ENCODE measurements at places on chromosomes 3 and 15. TPM values are rescaled to one million over a fixed set of nuclear protein-coding genes. Genes with fewer than 3 reads are reported as not detected.

The PIGZ gene
- total RNA-seq: 5.2 TPM

The TRAT1 gene
- total RNA-seq: 0.52 TPM

- no peaks in the 10 kb centered on the region for H3K36me3 ChIP-seq
- no peak overlapping the region for H3K4me3 ChIP-seq
- peaks cover 1% of the 10 kb centered on the region for H3K27me3 ChIP-seq
Observed at GRCh38 chr3:76954412-76954811, 85.5 kb upstream of the ROBO2 start.

- peaks cover 8% of the 10 kb centered on the region for H3K4me1 ChIP-seq
- no peaks in the 10 kb centered on the region for H3K27me3 ChIP-seq
- H3K4me3 ChIP-seq: no peak overlapping the region
- DNase-seq: no peak
Observed at GRCh38 chr15:98720577-98721565, 72.5 kb downstream of the IGF1R start.

GRCh38 chr3:180789774-180790173 lies 110.5 kb upstream of the CCDC39 start:
- no peaks in the 10 kb centered on the region for H3K36me3 ChIP-seq
- H3K27ac ChIP-seq: no peak overlapping the region
- no peaks in the 10 kb centered on the region for H3K4me1 ChIP-seq
- no peak overlapping the region for H3K4me3 ChIP-seq

DNA sequence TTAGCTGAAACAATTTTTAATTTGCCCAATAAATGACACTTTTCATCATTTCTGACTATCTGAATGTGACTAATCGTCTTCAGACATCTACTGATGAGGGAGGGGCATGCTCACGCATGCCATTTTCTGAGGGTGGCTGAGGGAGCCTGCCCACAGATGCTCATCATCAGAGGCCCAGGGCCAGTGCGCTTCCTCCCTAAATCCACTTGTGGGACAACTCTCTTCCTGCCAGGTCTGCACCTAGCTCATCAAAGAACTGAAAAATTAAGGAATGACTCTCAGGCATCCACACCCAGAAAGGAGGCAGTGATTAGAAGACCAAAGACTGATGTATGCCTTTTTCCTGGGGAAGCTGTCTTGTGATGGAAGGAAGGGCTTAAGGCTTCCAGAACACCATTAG lies 22.8 kb downstream of the RTP3 start:
- no peaks in the 10 kb centered on the region for H3K27me3 ChIP-seq
- no peak overlapping the region for H3K4me3 ChIP-seq
- H3K27ac ChIP-seq: no peak overlapping the region
- no peaks in the 10 kb centered on the region for H3K4me1 ChIP-seq

- H3K36me3 ChIP-seq: no peaks in the 10 kb centered on the region
- H3K4me1 ChIP-seq: no peaks in the 10 kb centered on the region
- H3K27me3 ChIP-seq: no peaks in the 10 kb centered on the region
- DNase-seq: peak; percentile 77
- no peak overlapping the region for H3K4me3 ChIP-seq
Observed at GRCh38 chr15:96344706-96345559, 14.4 kb downstream of the NR2F2 start.

DNA sequence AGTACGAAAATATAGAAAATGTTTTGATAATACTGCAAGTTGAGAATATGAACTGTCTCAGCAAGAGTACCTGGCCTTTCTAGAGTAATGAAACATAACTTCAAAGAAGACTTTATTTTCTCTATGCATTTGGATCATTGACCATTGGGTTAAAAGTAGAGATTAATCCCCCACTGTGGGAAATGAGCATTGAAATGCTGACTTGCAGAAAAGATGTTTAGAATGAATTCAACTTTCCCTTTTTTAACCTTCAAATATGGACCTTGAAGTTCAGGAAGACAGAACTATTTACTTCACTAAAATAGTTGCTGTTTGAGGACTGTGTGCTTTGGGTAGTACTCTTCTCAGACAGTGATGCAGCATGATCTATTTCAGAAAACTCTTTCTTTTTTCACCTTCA lies 75.7 kb downstream of the NLGN1 start:
- H3K4me1 ChIP-seq: no peaks in the 10 kb centered on the region
- no peaks in the 10 kb centered on the region for H3K36me3 ChIP-seq
- H3K27me3 ChIP-seq: no peaks in the 10 kb centered on the region
- DNase-seq: no peak
- no peak overlapping the region for H3K4me3 ChIP-seq

- DNase-seq: no peak
- H3K27ac ChIP-seq: no peak overlapping the region
- no peak overlapping the region for H3K4me3 ChIP-seq
- H3K27me3 ChIP-seq: no peaks in the 10 kb centered on the region
- no peaks in the 10 kb centered on the region for H3K36me3 ChIP-seq
- H3K4me1 ChIP-seq: no peaks in the 10 kb centered on the region
Observed at GRCh38 chr15:39213385-39213840, 367.5 kb upstream of the THBS1 start.

- no peak overlapping the region for H3K4me3 ChIP-seq
- no peaks in the 10 kb centered on the region for H3K4me1 ChIP-seq
- no peak overlapping the region for H3K27ac ChIP-seq
- H3K27me3 ChIP-seq: no peaks in the 10 kb centered on the region
- no peak for DNase-seq
Observed at GRCh38 chr3:185511711-185512110, 12.9 kb upstream of the TMEM41A start.

DNA sequence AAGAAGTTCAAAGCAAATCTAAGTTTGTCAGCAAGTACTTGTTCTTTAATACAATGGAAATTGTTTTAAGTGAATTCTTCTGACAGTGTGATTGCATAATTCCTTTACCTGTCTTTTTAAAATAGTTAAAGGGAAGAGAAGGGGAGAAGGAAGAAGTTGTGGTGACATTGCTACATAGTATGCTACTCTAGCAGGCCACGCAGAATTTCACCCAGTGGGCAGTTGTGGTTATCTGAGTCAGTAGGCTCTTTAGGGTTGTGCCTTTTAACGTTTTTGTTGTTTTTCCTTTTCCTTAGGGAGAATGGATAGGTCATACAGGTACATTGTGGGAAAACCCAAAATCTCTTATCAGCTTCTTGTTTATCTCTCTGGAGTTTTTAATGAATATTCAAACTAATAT lies 40.4 kb downstream of the KIF15 start:
- no peaks in the 10 kb centered on the region for H3K27me3 ChIP-seq
- H3K4me1 ChIP-seq: no peaks in the 10 kb centered on the region
- H3K4me3 ChIP-seq: no peak overlapping the region
- H3K27ac ChIP-seq: no peak overlapping the region
- no peaks in the 10 kb centered on the region for H3K36me3 ChIP-seq

- no peaks in the 10 kb centered on the region for H3K27me3 ChIP-seq
- H3K4me3 ChIP-seq: no peak overlapping the region
- peaks cover 5% of the 10 kb centered on the region for H3K36me3 ChIP-seq
- no peak overlapping the region for H3K27ac ChIP-seq
Observed at GRCh38 chr3:71050538-71051258, 532.8 kb downstream of the FOXP1 start.
